ENCODE measurements at places on chromosomes 2 and 18.

DNA sequence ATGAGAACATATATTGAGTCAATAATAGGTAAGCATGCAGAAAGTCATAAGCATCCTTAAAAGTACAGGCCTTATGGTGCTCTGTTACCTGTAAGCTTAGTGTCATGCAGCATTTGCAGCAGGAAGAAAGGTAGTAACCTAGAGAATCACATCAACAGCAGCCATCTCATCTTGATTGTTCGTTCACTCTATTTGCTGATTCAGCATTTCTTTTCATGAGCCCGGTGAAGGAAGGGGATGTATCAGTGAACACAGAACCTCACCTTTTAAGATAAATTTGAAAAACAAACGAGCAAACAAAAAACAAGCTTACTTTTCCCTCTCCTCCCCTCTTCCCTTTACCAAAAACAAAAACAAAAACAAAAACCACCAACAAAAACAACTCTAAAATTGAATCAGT is 89.9 kb downstream of the MIB1 start:
- DNase-seq = no peak

DNA sequence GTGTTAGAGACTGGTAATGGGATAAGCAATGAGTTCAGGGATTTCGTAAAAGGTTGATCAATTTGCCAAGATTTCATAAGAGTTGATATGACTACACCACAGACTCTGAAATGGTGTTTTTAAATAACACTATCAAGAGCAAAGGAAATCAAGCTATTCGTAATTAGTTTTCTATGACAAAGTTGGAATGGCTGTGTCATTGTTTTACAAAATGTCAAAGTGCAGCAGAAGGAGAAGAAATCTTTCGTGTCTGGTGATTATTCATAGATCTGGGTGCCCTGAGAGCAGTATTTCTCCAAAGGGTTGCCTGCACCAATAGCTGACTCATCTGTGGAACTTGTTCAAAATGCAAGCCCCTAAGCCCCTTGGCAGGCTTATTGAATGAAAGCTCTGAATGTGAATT is 70.1 kb downstream of the NABP1 start:
- DNase-seq = no peak

DNA sequence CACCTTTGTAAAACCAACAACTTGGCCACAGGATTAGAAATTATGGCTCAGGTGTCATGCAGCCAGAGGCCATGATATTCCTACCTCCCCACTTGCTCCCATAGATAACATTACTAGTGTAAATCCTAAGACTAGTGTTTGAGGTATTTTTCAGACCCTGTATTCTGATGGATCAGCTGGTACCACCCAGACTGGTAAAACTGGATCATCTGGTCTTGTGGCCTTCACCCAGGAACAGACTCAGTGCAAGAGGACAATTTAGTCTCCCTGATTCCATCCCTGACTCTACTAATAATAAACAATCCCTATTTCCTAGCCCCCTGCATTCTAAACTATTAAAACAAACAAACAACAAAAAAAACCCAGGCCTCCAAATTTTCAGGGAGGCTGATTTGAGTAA is 121.0 kb downstream of the ALPK2 start:
- no peak for DNase-seq

DNA sequence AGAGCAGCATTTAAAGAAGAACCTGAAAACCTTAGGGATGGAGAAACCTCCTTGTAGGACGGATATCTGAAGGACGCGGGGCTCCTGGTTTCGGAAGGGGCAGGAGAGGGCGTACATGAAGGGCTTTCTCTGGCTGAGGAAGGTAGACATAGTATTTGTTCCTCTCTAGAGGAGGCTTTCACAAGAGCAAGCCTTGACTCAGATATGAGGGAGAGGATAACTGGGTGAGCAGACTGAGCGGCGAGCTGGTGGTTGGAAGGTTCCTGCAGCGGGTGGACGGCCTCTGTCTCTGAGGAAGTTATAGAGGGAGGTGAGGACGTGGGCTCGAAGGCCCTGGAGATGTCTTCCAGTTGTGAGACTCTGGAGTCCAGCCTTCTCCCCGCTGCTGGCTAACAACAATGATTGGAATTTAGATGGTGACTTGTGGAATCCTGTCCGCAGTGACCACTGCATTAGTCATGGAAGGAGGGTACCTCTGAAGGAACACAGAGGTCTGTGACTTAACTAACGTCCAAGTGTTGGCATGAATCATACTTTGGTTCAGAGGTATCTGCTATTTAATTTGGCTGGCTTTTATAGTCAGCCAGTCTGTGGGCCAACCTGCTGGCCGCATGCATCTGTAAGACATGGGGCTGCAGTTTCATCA is 80.9 kb downstream of the ASAP2 start:
- DNase-seq = no peak

DNA sequence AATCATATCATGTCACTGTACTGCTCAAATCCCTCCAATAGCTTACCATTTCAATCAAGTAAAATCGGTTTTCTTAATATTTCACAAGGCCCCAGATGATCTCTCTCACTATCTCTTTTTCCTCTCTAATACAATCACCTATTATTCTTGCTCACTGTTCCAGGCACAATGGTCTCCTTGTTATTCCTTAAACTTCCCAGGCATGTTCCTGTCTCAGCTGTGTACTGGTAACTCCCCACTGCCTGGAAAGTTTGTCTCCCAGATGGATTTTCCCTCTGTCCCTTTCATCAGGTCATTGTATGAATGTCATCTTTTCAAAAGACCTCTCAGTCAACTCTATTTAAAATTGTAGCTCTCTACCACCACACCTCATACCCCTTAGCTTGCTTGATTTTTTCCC is 30.7 kb upstream of the FANCL start:
- DNase-seq = no peak

DNA sequence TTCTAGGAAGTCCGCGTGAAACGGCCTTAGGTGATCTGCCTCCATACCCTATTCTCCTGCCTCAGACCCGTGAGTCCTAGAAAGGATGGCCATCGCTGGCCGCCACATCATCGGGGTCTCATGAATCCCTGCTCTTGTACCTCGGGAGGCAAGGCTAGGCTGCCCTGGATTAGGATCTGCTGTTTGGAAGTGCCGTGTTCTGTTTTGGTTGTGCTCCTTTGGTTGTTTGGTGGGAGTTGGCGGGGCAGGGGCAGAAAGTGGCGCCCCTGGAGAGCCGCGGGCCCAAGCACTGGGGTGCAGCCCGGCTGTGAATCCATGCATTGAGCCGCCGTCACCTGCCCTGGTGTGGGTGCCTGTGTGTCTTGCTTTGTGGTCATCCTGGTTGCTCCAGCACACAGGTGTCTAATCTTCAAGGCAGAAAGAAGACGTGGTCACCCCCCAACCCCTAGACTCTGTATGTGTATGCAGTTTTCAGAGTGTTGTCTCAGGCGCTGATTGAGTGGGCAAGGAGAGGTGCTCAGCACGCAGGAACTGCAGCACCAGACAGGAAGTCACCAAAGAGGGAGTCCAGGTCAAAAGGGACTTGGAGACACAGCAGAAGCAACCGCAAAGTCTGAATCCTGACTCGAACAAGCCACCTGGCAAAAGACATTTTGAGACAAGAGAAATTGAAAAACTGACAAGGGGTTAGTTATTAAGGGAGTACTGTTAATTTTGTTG is 80.0 kb upstream of the LDLRAD4 start:
- no peak for DNase-seq

- DNase-seq = no peak
These were observed 2.9 kb downstream of the CAMKMT start for GRCh38 chr2:44364604-44365003.

DNA sequence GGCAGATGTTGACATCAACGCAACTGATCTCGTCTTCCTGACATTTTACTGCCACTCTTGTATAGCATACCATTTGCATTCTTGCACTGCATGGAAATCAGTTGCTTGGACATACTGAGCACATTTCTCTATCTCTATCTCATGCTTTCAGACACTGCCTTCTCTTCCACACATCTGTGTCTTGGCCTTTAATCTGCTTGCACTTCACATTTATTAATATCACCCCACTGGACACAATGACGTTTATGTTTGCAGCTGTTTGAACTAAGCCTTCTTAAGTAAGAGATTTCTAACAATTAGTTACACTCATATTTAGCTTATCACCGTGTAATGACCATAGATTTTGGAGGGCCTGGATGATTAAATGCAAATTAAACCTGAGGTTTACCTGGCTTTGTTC is 229.8 kb upstream of the CDH19 start:
- no peak for DNase-seq

GRCh38 chr18:33146014-33146413 is 294.5 kb downstream of the CCDC178 start:
- no peak for DNase-seq

DNA sequence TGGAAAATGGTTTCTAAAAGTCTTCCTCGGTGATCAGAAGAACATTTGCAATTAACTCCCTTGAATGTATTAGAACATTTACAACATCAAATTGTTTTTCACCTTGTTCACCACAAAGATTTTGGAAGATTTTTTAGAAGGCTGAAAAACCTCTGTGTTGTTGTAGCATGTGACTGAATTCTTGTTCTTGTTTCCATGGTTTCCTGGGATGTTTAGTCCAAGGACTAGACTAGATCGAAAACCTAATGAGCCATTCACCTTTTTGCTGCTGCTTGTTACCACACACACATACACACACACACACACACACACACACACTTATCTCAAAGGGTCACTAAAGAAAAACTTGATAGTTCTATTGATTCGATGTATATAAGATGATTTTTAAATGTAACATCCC is 380.0 kb downstream of the LRRTM4 start:
- DNase-seq = no peak

DNA sequence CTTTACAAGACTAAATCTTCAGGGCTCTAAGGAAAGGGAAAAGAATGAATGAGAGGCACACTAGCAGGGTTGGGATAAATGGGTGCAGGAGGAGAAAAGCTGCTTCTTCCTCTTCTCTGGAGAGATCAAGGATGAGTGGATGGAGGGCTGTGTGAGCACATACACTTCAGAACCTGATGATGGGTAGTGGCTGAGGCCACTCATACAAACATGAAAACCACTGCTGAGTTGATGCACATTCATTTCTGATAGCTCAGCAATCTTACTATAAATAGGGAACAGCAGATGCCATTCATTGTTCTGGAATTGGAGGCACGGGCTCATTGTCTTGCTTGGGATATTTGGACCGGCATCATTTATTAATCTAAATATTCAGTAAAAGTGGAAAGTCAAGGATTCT is 152.4 kb upstream of the KCTD1 start:
- no peak for DNase-seq

DNA sequence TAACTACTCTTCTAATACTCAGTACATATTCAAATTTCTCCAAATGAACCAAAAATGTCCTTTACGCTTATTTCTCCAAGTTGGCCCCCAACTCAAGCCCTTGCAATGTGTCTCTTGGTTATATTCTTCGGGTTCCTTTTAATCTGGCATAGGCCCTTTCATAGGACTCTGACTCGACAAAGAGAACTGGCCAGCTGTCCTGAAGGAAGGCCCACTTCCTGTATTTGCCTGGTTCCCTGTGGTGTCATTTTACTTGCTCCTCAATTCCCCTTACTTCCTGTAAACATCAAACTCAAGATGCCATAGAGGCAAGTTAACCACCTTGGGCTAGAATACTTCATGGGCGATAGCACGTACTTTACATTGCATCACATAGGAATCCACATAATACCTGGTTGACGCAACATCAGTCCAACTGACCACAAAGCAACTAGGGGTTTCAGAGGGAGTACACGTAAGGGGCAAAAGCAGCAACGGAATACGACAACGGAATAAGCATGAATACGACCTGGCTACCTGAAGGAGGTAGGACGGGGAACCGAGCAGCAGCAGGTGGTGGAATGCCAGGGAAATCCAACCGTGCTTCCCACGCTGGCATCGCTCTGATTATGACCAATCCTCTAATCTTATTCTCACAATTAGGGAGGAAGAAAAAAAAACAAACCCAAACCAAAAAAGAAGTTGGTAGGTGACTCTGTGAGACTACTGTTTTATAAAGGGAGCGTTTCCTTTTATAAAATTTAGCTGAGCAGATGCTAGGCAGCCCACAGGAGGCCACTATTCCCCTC is 823 bp upstream of the GORASP2 start:
- no peak for DNase-seq

GRCh38 chr2:71223767-71224333 is 3.1 kb downstream of the PAIP2B start:
- DNase-seq = peak; percentile 57

DNA sequence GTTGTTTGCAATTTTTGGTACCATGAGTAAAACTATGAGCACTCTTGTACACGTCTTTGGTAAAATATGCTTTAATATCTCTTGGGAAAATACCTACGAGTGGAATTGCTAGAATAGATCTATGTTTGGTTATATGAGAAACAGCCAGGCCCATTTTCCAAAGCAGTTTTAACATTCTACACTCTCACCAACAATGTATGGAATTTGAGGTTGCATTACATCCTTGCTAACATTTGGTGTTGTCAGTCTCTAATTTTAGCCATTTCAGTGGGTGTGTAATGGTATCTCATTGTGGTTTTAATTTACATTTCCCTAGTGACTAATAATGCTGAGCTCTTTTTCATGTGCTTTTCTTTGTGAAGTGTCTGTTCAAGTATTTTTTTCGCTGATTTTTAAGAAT is 118.9 kb upstream of the TCF4 start:
- no peak for DNase-seq

- DNase-seq = peak; percentile 88
These were observed 191.0 kb upstream of the FN1 start for GRCh38 chr2:215626812-215627281.

DNA sequence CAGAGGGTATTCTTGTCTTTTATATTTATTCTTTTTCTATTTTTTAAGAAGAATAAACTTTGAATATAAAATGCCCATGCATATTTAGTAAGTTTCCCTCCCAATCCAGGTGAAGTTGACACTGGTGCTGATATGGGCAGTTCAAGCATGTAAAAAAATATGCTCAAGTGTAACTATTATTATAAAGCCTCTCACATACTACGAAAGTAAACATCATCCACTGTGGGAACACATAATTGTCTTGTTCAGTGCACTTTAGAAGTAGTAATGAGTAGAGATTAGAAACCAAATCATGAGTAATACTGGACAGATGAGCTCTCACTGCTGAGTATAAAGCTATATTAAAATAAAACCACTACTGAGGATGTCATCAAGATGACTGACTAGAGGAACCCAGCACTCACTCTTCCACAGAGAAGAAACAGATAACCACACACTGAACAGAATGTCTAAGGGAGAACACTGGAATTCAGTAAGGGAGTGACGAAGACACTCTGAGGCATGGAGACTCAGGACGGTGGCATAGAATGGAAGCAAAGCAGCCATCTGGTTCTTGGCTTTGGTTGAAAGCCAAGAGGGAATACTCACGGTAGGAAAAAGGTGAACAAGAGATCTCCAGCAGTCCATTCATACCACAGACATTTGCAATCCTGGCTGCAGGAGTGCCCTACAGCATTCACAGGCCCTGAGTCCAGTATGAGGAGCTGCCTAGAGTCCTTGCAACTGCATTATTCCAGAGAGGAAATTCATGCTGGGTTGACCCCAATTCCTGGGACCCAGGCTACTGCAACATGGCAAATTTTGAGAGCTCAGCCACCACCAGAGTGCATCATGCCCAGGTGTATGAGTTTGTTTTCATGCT is 9.5 kb upstream of the FAM110C start:
- DNase-seq = no peak

DNA sequence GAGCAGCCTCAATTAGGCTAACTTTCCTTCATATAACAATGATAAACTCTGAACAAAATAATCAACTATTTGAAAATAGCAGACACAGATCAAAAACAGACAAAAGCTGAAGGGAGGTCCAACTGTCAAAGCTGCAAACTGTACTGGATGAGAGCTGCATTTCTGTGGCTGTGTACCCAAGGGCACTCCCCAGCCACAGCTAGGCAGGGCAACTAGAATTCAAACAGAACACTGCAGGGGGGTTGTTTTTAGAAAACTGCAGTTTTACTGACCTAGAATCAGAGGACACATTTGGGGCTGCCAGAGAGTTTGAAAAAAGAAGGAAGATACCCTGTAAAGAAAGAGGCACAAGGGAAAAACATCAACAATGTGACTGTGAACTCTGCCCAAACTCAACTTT is 56.8 kb downstream of the SMAD2 start:
- no peak for DNase-seq
